ENCODE measurements at places on chromosomes 7 and 10.

- no peak for DNase-seq
Observed at GRCh38 chr7:155507576-155507975, 38.8 kb downstream of the CNPY1 start.

DNA sequence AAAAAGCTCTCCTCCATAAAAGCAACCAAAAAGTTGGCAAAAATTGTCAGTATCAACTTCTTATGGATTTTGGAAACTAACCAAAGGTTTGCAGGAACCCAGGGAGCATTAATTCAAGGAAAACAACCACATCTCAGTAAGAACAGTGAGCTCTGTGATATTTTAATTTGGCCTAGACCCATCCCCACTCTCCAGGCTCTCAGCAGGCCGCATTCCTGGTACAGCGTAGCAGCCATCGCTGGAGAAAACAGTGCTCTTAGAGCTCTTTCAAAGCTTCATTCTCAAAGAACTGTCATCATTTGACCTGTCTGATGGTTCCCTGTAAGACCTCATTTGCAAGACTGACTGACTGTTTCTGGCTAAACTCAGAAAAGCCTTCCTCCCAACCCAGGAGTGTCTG is 81.9 kb downstream of the NUDCD3 start:
- no peak for DNase-seq

- no peak for DNase-seq
Observed at GRCh38 chr10:43371418-43371817, at the start of gene FXYD4. Gene FXYD4, plus strand, starts transcription at chr10:43371636. Its CDS starts 2,111 bp downstream, at chr10:43373747.

- no peak for DNase-seq
Observed at GRCh38 chr10:124740369-124741280, 3.6 kb downstream of the FAM53B start.

- DNase-seq = no peak
Observed at GRCh38 chr10:126208726-126209302, 179.5 kb downstream of the ADAM12 start.
